NCI-H2081 (cell line): ENCODE measurements at places on chromosomes 12 and 14.

GRCh38 chr14:64826333-64826732 is 53.4 kb downstream of the SPTB start:
- no peak for DNase-seq

- DNase-seq = no peak
These were observed 24.8 kb downstream of the BICDL1 start for GRCh38 chr12:120013659-120014380.

DNA sequence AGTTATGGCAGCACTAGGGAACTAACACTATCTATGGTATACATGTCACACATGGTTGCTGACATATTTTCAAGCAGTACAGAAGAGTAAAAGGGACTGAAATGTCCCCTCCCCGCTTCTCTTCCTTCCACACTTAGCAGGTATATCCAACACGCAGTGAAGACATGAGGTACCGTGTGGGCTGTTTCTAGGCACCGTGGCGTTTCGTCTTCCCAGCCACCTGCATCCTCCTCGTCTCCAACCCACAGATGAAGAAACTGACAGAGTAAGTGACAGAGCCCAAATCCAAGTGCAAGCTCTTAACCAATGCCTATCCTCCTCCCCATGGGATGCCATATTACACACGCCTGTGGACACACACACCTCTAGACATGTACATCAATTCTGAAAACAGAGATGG is 32.4 kb downstream of the SLC8B1 start:
- no peak for DNase-seq

DNA sequence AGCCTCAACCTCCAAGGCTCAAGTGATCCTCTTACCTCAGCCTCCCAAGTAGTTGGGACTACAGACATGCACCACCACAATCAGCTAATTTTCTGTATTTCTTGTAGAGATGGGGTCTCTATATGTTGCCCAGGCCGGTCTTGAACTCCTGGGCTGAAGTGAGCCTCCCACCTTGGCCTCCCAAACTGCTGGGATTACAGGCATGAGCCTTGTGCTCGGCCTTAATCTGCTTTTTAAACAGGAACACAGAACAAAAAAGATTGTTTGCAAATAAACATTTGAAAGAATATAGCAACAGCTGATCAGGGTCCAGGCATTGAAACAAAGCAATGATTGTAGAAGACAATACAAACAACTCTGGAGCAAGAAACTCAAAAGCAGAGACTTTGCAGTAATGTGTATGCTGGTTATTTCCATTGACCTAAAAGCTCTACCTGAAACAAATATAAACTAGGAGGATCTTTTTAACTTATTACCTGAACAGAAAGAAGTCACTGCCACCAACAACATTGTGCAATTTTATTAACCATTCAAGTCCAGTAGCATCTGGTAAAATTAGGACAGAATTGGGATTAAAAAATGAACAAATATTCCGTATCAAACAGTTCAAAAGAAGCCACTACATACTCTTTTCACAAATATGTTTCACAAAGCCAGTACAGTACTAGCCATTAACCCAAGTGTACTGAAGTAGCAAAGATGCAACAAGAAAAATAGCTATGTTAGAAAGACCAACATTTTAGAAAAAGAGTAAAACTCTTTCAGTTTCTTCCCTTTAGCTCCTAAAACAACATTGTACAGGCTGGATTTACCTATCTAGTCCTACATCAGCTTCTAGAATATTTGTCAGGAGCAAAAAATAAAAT is 14.2 kb downstream of the AMN1 start:
- DNase-seq = no peak

- peak; percentile 100 for DNase-seq
These were observed 53.1 kb downstream of the SYNE3 start for GRCh38 chr14:95463171-95463901.

GRCh38 chr12:114895827-114896226 is 211.9 kb upstream of the TBX3 start:
- no peak for DNase-seq

DNA sequence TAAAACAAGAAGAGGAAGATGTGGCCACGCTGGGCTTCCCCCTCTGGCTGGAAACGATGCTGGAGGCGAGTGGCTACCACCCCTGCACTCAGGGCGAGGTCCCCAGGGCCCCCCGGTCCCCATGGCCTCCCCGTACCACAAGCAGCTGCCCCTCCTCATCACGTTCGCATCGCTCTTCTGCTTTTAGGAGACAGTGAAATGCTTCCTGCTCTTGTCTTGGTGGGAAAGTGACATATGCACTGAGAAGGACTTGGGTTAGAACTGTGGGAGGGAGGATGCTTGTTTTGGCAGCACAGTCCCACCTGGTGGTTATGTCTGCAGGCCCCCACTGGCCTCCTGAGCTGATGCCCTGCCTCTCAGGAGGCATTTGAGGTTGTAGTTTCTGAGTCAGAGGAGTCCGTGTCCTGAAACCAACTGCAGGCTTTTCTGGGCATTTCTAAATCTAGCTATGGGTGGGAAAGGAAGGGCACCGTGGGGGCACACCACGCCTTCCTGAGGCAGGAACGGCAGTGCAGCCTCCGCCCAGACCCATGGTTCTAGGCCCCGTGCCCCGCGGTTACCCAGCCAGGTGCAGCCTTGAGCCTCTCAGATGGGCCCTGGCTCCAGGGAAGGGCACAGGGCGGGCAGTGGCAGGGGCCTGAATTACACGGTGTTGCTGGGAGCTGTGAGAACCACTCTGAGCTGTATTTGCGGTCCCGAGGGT is 139.3 kb downstream of the ADGRD1 start:
- no peak for DNase-seq

- no peak for DNase-seq
These were observed 40.9 kb downstream of the INTS13 start for GRCh38 chr12:26896913-26897312.

- no peak for DNase-seq
These were observed 196.9 kb upstream of the ALG10 start for GRCh38 chr12:33825442-33825841.

- no peak for DNase-seq
These were observed 67.2 kb downstream of the KDM2B start for GRCh38 chr12:121513464-121514183.

DNA sequence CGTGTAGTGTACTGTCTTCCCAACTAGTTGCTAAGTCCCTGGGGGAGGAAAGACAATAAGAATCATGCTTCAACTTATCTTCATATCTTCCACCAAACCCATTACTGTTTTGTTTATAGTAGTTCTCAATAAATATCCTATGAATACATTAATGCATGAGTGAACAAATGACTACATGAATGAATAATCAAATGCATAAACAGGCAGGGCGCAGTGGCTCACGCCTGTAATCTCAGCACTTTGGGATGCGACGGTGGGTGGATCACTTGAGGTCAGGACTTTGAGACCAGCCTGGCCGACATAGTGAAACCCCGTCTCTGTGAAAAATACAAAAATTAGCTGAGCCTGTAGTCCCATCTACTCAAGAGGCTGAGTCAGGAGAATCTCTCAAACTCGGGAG is 32.1 kb upstream of the NR2C1 start:
- DNase-seq = no peak

DNA sequence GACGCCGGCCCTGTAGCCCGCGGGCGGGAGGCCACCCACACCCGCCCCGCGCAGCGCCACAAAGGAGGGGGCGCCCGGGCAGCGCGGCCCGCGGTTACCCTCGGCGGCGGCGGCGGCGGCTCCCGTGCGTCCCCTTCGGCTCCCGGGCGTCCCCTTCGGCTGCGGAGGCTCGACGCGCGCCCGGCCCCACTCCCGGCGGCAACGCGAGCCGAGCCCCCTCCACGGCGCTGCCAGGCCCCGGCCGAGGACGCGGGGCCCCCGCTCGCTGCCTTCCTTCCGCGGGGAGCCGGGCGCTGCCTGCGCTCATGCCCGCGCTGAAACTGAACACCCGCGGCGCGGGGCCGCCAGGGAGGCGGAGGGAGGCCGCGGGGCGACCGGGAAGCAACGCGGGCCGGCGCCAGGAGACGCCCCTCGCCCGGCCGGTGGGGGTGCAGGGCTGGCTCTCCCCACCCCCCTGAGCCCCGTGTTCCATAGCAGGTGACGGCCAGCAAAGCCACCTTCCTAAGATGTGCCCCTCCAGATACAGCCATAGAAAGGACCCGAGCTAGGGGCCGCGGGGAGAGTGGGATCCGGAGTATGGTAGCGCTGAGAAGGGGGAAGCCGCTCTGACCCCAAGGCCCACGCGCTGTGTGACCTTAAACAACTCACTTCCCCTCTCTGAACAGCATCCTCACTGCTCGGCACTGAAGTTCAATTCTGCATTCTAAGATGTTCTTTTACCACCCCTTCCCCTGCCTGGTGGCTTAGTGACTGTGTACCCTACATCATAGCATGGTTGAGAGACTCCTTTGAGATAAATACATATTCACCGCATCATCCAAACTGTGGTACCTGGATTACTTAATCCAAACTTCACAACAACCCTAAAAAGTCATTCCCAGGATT is 42.8 kb downstream of the KDM2B start:
- DNase-seq = peak; percentile 5

GRCh38 chr12:51942501-51943000 is 8.9 kb upstream of the ACVR1B start:
- no peak for DNase-seq

- no peak for DNase-seq
These were observed 272.8 kb upstream of the STXBP6 start for GRCh38 chr14:25322784-25323183.

DNA sequence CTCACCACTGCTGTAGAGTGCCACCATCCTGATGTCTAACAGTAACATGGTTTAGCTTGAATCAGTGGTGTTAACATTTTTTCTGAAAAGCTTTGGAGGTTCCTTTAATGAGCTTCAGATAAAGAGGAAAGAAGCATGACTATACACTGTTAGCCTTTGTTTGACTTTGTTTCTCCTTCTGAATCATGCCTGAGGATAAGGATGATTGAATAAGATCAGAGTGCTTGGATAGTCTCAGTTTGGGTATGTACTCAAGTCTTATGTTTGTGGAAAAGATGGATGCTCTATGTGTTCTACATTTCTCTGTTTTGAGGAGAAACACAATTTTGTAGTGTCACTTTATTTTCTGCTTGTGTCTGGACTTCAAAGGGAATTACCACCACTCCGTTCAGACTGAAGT is 42.0 kb downstream of the GPATCH2L start:
- no peak for DNase-seq

DNA sequence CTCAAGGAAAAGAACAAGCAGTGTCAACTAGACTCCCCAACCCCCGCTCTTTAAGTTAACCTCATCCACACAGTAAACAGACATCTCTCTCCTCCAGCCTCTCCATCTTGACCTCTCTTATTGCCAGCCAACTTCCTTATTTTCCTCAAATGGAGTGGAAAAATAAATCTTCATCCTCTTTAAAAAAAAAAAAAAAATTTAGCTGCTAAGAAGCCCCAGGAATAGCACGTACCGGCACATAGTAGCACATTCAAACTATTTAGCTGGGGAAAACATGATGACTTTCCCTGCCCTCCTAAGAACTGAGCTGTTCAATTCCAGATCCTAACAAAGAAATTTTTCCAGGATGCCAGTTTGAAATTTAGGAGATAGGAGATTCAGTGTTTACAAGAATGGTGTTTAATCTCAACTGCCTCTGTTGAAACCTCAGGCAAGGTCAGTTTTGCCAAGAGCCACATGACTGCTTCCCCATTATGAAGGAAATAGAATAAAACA is 90.8 kb downstream of the EPS8 start:
- no peak for DNase-seq

DNA sequence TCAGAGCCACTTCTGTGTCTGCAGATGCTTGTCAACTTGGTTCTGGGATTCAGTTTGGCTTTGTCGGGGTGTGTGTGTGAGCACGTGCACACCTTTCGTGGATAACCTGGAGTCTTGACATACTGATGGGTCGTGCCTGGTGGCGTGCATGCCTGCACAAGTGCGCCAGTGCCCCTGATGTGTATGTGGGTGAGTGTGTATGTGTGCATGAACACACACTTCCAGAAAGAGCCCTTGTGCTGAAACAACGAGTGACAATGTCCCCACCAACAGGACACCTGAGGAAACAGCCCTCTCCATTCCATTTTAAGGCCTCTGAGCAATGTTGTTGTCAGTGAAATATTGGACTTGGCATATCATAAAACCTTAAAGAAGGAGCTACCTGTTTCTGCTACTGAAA is 53.9 kb downstream of the SMUG1 start:
- DNase-seq = no peak

GRCh38 chr12:89706551-89706950 is 2.1 kb downstream of the ATP2B1 start:
- DNase-seq = no peak

DNA sequence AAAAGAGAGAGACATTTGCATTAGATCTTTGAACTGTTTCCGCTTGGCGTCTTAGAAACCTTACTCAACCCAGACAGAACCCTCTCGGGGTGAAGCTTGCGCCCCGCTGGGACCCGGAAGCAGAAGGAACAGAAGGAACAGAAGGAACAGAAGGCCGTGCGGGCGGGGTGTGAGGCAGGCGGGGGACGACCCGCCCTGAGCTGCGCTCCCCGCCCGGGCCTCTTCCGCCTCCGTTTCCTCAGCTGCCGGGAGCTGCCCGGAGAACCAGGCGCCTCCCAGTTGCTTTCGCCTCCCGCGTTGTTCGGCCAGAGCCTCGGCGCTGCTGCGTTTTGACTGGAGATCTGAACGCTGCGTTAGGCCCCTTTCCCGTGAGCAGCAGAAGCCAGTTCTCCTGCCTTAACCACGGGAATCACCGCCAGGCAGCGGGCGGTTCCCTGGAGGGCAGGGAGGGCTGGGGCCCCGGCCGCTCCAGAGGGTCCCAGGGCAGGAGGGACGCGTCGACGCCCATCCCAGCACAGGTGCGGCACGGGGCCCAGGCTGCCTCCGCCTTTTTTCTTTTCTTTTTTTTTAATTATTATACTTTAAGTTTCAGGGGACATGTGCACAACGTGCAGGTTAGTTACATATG is 19.3 kb upstream of the MMP17 start:
- no peak for DNase-seq

DNA sequence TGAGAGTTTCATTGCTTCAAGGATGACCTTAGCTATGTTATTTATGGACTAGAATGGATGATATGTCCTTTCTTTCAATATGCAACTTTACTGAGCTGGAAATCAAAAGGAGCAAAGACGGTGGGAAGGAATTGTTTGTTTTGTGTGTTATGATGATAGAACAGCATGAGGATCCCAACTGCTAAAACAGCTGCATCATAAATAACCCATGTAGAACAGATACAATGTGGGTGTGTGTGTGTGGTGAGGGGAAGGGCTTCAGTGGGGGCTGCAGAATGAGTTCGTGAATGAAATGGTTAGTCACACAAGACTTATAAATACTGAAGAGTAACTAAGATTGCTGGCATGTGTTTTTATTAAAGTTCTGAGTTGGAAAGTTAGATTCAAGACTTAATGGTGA is 80.1 kb downstream of the DACT1 start:
- DNase-seq = no peak

GRCh38 chr14:25861406-25861805 is 736.4 kb downstream of the NOVA1 start:
- DNase-seq = no peak

DNA sequence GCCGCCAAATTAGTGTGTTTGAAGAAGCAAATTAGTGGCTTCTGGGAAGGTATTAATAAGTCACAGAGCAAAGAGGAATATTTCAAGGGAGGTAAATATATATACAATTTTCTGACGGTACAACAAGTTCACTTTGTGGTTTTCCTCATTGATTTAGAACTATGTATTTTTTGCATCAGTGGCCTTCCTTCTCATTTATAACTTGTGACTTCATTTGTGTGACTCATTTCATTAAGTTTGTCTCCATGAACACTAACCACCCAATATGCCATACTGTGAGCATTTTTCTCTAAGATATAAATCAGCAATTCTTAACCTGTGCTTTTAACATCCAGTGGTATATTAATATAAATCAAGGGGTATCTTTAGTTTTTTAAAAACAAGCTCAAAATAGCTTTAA is 29.3 kb upstream of the ARHGAP5 start:
- DNase-seq = no peak
